ENCODE measurements at places on chromosomes 2 and 18. TPM values are rescaled to one million over a fixed set of nuclear protein-coding genes. Genes with fewer than 3 reads are reported as not detected.

The PSMA8 gene
- total RNA-seq, result 1.2 TPM

The LIPG gene
- total RNA-seq, result 0.59 TPM

The RAB11FIP5 gene
- total RNA-seq, result 10.7 TPM

The LINC00305 gene
- total RNA-seq, result not detected

The NT5DC4 gene
- not detected for total RNA-seq

The TAF4B gene
- total RNA-seq, result 14.9 TPM

The MRPS9 gene
- total RNA-seq, result 28.8 TPM

The RNF125 gene
- total RNA-seq, result 82.5 TPM

The STK17B gene
- total RNA-seq, result 178 TPM

The ANKRD23 gene
- total RNA-seq, result 7.0 TPM

The RASGRP3 gene
- 2.5 TPM for total RNA-seq

The RTP5 gene
- total RNA-seq, result 0.30 TPM

The EGR4 gene
- total RNA-seq, result 0.46 TPM

The CHRND gene
- not detected for total RNA-seq

The SLC66A3 gene
- 10.0 TPM for total RNA-seq

The SLC14A1 gene
- 6.0 TPM for total RNA-seq

The XDH gene
- not detected for total RNA-seq

The BCL2 gene
- 76.1 TPM for total RNA-seq
